PC-3 (cell line): ENCODE measurements at places on chromosomes 5 and 9. TPM values are rescaled to one million over a fixed set of nuclear protein-coding genes. Genes with fewer than 3 reads are reported as not detected.
A peak's percentile ranks its signal among the peaks of the same experiment; 100 is the strongest.

GRCh38 chr5:181088289-181088688, 42.7 kb downstream of the OR2V1 start:
- DNase-seq = peak; percentile 33

The POU5F2 gene
- 0.46 and 0.66 TPM in 2 replicates for total RNA-seq

The PCDHB9 gene
- 0.23 and 0.73 TPM in 2 replicates for total RNA-seq

The NRG2 gene
- total RNA-seq = 1.8 and 3.2 TPM in 2 replicates

The ARL14EPL gene
- total RNA-seq = not detected in 2 replicates

DNA sequence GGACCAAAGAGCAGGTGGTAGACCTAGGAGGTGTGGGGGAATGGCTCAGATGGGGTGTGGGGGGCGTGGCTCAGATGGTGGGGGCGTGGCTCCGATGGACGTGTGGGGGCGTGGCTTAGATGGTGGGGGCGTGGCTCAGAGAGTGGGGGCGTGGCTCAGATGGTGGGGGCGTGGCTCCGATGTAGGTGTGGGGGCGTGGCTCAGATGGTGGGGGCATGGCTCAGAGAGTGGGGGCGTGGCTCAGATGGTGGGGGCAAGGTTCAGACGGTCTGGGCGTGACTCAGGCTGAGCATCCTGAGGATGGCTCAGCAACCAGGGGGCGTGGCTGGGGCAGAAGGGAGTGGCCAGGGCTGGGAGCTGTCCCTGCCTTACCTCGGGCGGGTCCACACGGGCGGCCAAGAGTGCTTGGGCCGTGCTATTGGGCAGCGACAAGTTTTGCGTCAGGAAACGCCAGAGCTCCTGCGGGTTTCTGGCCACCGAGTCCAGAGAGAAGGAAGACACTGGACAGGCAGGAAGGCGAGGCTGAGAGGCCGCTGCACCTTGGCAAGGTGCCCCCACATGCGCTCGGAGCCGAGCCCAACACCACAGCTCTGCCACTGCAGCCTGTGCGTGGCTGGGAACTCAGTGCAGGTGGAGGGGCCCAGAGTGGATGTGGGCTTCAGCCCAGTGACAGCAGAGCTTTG, 5.9 kb downstream of the ABCA2 start:
- peak; percentile 88 for DNase-seq

- DNase-seq = no peak
These were observed 43.9 kb downstream of the FNBP1 start for GRCh38 chr9:129999141-129999510.

The ADAMTS2 gene
- total RNA-seq = not detected in 2 replicates

- peak; percentile 40 for DNase-seq
These were observed 5.5 kb upstream of the DNAJB5 start for GRCh38 chr9:34984049-34984448.

The PRDM9 gene
- total RNA-seq = 0.11 and 0.12 TPM in 2 replicates

- peak; percentile 35 for DNase-seq
These were observed 174.9 kb upstream of the PAPPA start for GRCh38 chr9:115978659-115979096.

GRCh38 chr5:135484674-135485086, 32.5 kb upstream of the TIFAB start:
- no peak for DNase-seq

GRCh38 chr5:153624451-153624765, 133.9 kb downstream of the GRIA1 start:
- peak; percentile 29 for DNase-seq

DNA sequence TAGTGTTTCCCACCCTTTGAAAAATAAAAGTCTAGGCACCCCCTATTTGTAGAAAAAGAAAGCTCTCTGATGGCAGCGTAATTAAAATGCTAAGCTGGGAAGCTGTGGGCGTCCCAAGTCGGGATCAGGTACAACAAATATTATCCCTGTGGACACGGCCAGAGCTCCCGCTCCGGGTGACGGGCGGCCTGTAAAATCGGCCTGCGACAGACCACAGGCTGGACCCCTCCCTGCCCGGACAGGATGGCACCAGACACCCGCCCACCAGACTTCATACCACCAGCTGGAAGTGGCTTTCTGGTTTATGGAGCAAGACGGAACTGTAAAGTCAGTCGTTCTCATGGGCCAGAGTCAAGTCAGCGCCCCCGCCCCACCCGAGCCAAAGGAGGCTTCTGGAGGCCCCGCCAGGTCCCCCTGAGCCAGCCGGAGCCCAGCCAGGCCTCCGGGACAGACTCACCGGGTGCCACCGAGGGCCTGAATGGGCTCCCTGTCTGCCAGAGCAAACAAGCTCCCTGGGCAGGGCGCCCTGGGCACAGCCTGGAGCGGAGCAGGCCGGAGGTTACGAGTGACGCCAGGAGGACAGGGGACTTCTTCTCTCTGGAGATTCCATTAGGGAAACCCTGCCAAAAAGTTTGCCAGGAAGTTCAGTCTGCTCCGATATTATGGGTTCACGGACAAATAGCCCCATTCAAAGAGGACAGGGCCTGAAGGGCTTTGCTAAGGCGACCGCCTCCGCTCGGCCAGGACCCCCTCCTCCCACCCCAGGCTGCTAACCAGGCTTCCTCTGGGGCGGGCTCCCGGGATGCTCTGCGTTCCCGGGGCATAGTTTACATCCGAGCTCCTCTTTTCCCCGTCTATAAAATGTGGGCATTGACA, 173.7 kb downstream of the ERCC6L2 start:
- no peak for DNase-seq

DNA sequence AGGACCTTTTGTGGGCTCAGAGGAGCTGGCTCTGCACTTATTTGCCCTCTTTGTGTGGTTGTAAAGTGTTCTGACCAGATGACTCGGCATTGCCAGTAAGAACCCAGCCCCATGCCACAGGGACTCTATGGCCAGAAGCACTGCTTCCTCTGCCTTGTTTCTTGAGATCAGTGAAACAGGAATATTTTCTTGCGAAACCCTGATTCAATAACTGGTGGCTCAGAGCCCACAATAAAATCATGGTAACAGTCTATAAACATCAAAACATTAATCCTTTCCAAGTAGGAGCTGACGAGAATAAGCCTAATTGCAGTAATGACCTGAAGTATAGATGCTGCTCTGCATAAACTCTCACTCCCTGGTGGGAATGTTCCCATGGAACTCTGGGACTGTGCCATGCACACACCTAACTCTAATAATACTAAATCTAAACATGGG, 344.3 kb downstream of the ZNF608 start:
- DNase-seq = peak; percentile 37

- no peak for DNase-seq
These were observed 1.7 kb upstream of the ALDH1A1 start for GRCh38 chr9:72954431-72955125.

DNA sequence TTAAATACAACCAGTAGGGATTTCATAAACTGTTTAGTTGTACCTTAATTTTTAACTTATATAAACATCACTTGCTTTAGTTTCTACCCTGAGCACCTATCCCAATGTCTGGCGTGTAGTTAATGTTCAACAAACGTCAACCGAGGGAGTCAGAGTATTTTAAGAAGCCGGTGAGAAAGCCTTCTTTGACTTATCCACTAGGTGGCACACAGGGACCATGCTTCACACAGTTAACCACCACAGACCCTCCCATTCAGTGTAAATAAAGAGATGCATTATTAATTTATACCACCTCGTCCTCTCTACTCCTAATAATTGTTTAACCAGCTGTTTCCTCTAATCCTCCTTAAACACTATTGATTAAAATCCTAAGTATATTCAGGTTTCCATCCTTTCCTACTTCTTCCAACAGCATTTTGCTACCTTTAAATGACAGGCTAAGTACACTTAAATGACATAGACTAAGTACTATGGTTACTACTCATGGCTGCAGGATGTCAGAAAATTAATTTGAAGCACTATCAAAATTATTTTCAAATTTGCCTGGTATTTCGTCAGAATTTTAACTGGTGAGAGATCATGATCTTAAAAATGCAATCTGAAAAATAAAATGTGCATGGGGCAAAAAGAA, 2.3 kb downstream of the HAPLN1 start:
- peak; percentile 72 for DNase-seq

DNA sequence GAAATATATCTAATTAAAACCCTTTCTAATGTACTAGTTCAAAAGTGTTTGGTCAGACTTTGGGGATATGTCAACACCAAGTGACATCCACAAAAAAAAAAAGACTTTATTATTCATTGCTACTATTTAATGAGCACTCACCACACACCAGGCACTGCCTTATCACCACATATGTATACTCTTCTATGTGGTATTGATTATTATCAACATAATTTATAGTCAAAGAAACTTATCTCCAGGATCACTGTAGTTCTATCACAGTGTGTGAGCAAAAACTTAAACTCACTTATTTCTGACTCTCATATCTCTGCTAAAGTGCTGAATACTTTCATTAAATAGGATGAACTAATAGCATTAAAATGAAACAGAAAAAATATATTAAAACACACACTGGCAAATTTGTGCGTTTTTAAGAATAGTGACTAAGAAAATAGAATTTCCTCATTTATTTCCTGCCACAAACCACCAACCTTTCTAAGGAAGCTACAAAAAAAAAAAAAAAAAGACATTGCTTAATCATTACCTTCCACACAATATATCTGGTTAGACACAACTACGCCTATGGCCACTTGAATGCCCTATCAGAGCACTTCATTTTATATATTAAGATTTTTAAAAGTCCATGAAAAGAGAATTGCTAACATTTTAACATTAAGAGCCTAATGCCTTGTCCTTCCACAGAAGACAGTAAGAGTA, 12.8 kb downstream of the SLCO4C1 start:
- DNase-seq = no peak

The GARNL3 gene
- 15.2 and 15.5 TPM in 2 replicates for total RNA-seq

GRCh38 chr5:146368137-146368536, 29.5 kb downstream of the POU4F3 start:
- DNase-seq = peak; percentile 63

The SLC34A1 gene
- total RNA-seq = 0.07 and 0.12 TPM in 2 replicates

DNA sequence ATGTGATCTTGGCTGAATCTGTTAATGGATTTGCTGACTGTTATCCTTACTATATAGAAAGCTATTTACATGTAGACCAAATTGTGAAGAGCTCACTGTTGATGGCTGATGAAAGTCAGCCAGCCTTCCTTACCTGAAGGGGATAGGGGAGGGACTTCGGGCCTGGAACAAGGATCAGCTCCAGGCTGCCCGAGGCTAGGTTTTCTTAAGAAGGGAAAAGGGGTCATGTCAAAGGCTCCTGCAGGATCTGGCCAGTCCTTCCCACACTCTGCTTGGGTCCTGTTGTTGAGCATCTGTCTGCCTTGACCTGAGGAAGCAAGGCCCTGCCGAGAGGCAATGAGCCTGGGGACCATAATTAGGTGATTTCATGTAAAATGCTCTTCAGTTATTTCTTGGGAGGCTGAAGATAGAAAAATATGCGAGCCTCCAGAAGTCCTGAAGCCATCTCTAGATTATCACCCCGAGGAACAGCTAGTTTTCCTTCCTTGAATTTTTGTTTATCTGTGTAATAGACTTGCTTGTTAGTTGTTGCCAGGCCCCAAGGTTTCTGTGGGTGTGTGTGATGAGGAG, 261.4 kb downstream of the PDZD2 start:
- DNase-seq = no peak

DNA sequence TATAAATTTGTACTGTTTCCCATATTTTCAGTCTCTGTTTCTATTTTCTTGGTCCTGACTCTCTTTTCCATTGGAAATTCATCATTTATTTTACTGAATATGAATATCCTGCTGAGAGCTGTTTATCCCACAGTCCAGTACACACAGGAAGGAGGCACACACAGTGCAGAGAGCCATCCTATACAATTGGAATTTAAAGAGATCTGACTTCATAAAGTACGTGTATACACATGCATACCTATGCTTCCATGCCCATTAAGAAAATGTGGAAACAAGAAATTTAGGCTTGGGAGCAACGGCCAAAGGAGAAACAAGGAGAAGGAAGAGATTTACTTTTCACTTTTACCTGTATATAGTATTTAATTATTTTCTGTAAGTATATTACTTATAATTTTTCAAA, 99.2 kb downstream of the NFIB start:
- DNase-seq = no peak
